Peyer's patch (tissue), 4 donors: ENCODE measurements at places on chromosomes 2 and 18. TPM values are rescaled to one million over a fixed set of nuclear protein-coding genes. Genes with fewer than 3 reads are reported as not detected.

GRCh38 chr2:26330604-26331003 lies 15.3 kb upstream of the SELENOI start:
- no peak overlapping the region for H3K27ac ChIP-seq
- no peaks in the 10 kb centered on the region for H3K4me1 ChIP-seq
- no peaks in the 10 kb centered on the region for H3K36me3 ChIP-seq
- no peaks in the 10 kb centered on the region for H3K27me3 ChIP-seq
- H3K4me3 ChIP-seq: no peak overlapping the region
- DNase-seq: no peak

- H3K4me1 ChIP-seq: peaks cover 9% of the 10 kb centered on the region
- no peak overlapping the region for H3K4me3 ChIP-seq
- no peaks in the 10 kb centered on the region for H3K36me3 ChIP-seq
- no peaks in the 10 kb centered on the region for H3K27me3 ChIP-seq
Measured at GRCh38 chr2:230131366-230131765, 62.6 kb upstream of the SLC16A14 start.

DNA sequence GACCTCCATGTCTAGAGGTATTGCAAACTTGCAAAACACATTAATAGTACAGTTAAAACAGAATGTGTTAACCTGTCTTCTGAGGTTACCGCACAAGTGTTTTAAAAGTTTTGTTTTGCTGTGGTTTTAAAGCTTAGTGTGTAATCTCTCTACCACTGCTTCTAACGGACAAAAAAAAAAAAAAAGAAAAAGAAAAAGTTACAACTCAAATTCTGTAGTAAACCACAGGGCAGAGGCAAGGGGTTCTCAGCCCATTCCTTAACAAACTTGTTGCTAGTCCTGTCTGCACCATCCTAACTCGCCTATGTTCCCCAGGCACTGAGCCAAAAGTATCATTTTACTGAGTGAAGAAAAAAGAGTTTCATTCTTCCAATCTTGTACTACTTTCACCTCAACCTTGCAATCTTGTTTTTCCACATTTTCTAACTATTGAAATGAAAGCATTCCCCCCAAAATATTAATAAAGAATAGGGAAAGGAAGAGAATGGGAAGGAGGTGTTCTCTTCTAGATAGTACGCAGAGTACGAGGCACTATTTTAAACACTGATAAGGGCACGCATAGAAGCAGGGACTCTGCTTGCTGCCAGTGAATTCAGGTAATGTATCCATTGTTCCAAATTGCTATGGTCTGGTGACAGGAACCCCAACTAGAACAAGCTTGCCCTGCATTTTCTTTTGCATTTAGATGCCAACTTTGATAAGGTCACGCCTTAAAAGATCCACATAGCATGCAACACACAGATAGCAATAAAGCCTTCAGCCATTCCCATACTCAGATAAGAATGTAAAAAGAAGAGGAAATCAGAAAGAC lies 47.1 kb downstream of the IKZF2 start:
- H3K4me3 ChIP-seq: no peak overlapping the region
- no peak for DNase-seq
- no peaks in the 10 kb centered on the region for H3K36me3 ChIP-seq
- no peak overlapping the region for H3K27ac ChIP-seq

GRCh38 chr2:159076241-159076640 lies 107.8 kb downstream of the TANC1 start:
- H3K4me1 ChIP-seq: no peaks in the 10 kb centered on the region
- H3K4me3 ChIP-seq: no peak overlapping the region
- no peaks in the 10 kb centered on the region for H3K36me3 ChIP-seq
- H3K27ac ChIP-seq: no peak overlapping the region

DNA sequence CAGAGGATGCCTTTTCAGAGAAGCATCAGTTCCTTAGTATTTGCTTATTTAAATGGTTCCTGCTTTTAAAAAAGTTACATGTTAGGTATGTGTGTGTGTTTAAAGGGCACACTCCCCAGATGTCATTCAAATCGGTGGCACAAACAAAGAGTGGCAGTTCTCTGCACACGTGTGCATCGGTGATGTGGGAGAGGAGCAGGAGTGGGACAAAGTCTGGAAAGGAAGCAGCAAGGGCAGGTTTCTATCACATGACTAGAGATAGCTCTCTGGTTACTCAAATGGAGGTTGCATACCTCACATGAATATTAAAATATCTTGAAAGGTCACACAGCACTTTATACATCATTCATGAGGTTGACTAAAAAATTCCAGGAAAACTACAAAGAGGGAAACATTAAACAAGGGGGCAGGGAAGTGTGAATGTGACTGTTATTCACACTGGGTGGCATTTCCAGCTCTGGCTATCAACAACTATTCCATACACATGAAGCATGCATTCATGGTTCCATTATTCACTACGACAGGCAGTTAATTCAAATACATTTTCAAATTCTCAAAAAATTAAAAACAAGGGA lies 64.7 kb downstream of the SEPTIN10 start:
- no peak overlapping the region for H3K27ac ChIP-seq
- H3K36me3 ChIP-seq: peaks cover 12% of the 10 kb centered on the region
- DNase-seq: no peak
- H3K4me3 ChIP-seq: no peak overlapping the region
- no peaks in the 10 kb centered on the region for H3K27me3 ChIP-seq
- H3K4me1 ChIP-seq: no peaks in the 10 kb centered on the region

DNA sequence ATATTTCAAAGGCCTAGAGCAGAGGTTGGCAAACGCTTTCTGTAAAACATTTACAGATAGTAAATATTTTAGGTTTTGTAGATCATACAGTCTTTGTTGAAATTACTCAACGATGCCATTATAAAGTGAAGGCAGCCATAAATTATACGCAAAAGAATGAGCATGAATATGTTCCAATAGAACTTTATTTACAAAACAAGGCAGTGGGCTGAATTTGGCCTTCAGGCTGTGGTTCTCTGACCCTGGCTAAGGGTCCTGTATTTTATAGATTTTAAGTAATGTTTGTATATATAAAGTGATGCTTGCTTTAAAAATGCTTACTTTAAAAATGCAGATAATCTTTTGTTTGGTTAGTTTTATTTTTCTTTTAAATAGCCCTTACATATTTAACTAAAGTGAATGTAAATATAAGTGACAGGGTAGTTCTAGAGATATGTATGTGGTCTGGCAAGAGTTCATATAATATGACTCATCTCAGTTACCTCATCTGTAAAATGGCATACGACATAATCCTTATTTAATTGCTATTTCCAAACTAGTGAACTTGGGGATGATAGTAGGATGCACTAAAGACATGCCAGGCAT lies 51.7 kb upstream of the ATP5MC3 start:
- no peaks in the 10 kb centered on the region for H3K4me1 ChIP-seq
- H3K27me3 ChIP-seq: no peaks in the 10 kb centered on the region
- no peak overlapping the region for H3K4me3 ChIP-seq
- H3K36me3 ChIP-seq: no peaks in the 10 kb centered on the region
- no peak for DNase-seq

- no peaks in the 10 kb centered on the region for H3K36me3 ChIP-seq
- H3K27me3 ChIP-seq: no peaks in the 10 kb centered on the region
- DNase-seq: no peak
- no peak overlapping the region for H3K27ac ChIP-seq
Measured at GRCh38 chr2:21260311-21260710, 136.5 kb downstream of the TDRD15 start.

- no peak for DNase-seq
- H3K4me3 ChIP-seq: no peak overlapping the region
- H3K27me3 ChIP-seq: no peaks in the 10 kb centered on the region
- no peaks in the 10 kb centered on the region for H3K36me3 ChIP-seq
Measured at GRCh38 chr2:241788572-241788971, 11.9 kb downstream of the GAL3ST2 start.

DNA sequence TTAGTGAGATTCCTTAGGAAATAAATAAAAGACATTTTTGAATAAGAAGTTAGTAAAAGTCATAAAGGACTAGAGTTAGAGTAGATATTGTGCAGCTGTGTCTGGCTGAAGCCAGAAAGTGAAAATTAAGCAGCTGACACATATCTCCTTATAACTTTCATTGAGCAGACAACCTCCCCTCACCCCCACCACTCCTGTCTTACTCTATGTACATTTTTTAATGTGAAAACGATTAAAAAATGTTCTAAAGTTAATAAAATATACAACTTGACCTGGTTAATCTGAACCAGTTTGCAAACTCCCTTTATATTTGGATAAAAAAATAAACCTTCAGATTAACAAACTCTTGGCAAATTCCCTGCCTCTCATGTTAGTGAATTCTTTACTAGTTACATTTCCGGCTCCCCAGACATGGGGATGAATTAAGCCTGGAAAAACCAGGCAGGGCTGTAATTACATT lies 462.8 kb downstream of the MEIS1 start:
- no peak for DNase-seq
- no peaks in the 10 kb centered on the region for H3K36me3 ChIP-seq
- no peak overlapping the region for H3K27ac ChIP-seq
- H3K4me1 ChIP-seq: no peaks in the 10 kb centered on the region

GRCh38 chr2:28338046-28338817 lies 54.4 kb upstream of the FOSL2 start:
- DNase-seq: peak; percentile 70
- H3K27ac ChIP-seq: peak overlapping the region; percentile 26

DNA sequence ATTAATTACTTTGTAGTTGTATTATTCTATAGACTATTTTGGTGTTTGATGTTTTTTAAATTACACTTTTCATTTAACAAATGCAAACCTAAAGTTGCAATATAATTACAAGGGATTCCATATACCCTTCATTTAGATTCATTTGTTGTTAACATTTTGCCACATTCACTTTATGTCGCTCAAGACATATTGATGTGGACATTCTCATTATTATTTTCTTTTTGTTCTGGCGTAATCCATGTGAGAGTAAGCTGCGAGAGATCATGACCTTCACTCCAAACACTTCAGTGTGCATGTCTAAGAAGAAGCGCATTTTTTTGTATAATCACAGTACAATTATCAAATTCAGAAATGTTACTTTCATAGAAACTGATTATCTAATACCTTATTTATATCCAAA lies 280.6 kb downstream of the CALCRL start:
- no peak overlapping the region for H3K27ac ChIP-seq
- no peak for DNase-seq
- H3K4me3 ChIP-seq: no peak overlapping the region
- H3K27me3 ChIP-seq: no peaks in the 10 kb centered on the region
- H3K4me1 ChIP-seq: no peaks in the 10 kb centered on the region
- H3K36me3 ChIP-seq: no peaks in the 10 kb centered on the region

GRCh38 chr2:174085781-174086180 lies 120.6 kb upstream of the SP3 start:
- H3K27ac ChIP-seq: no peak overlapping the region
- H3K4me3 ChIP-seq: no peak overlapping the region
- no peak for DNase-seq
- no peaks in the 10 kb centered on the region for H3K4me1 ChIP-seq

- no peak for DNase-seq
- peak overlapping the region; percentile 83 for H3K4me3 ChIP-seq
- H3K36me3 ChIP-seq: no peaks in the 10 kb centered on the region
- peaks cover 18% of the 10 kb centered on the region for H3K4me1 ChIP-seq
- H3K27ac ChIP-seq: no peak overlapping the region
- no peaks in the 10 kb centered on the region for H3K27me3 ChIP-seq
Measured at GRCh38 chr2:71069376-71069775, 928 bp downstream of the NAGK start.

DNA sequence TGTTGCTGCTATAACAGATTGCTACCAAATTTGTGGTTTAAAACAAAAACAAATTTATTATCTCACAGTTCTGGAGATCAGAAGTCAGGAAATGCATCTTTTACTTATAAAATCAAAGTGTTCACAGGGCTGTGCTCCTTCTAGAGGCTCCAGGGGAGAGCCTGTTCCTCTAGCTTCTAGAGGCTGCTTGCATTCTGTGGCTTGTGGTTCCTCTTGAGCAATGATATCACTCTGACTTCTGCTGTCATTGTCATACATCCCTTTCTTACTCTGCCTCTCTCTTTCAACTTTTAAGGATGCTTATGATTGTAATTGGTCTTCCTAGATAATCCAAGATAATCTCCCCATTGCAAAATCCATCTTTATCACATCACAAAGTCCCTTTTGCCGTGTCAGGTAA lies 6.1 kb upstream of the DCC start:
- no peak overlapping the region for H3K4me3 ChIP-seq
- H3K36me3 ChIP-seq: no peaks in the 10 kb centered on the region
- H3K27ac ChIP-seq: no peak overlapping the region
- DNase-seq: no peak
- no peaks in the 10 kb centered on the region for H3K27me3 ChIP-seq

IFIH1 gene
- 68.5 TPM for total RNA-seq

ANKRD30B gene
- not detected for total RNA-seq

KLHL41 gene
- 0.67 TPM for total RNA-seq

SERPINB13 gene
- total RNA-seq: not detected

MC5R gene
- not detected for total RNA-seq

ZNF512 gene
- 29.1 TPM for total RNA-seq

LRPPRC gene
- 59.1 TPM for total RNA-seq

CD8A gene
- 3.4 TPM for total RNA-seq

GRHL1 gene
- 1.5 TPM for total RNA-seq
